Fibroblast of upper back skin (primary cell): ENCODE measurements at places on chromosomes 6 and 20.

DNA sequence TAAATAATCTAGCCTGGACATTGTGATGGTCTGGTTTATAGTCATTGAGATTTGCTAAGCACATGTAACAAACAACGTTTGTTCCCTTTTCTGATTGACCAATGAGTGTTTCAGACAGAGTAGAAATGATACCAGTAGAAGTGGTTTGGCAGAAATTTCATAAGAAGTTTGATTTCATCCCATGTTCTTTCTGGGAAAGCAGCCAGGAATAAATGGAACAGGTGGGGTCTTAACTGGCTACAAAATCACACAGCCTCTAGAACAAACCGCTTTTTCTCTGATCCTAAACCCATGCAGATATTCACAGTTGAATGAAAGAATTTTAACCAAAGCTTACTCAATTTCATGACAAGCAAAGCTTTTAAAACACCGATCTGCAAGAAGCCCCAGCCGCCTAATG is 227.5 kb downstream of the UST start:
- DNase-seq, result no peak

DNA sequence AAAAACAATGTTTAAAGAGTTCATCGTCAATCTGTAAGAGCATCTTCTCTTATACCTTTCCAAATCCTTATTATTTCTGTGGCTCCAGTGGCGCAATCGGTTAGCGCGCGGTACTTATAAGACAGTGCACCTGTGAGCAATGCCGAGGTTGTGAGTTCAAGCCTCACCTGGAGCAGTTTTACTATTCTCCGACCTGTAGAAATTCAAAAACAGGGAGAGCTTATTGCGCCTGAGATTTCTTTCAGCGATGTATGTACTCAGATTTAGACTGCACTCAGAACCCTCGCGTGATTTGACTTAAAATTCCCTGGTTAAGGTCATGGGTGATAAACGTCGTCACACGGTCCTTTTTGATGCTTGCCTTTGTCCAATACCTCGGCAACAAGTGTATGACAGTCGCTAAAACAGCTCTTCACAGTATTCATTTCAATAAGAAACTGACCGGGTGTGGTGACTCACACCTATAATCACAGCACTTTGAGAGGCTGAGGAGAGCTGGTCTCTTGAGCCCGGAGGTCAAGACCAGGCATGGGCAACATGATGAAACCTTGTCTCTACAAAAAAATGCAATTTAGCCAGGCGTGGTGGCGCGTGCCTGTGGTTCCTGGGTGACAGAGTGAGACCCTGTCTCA is 11.9 kb downstream of the GPX5 start:
- DNase-seq, result no peak

GRCh38 chr20:48574383-48574782 is 253.4 kb downstream of the PREX1 start:
- DNase-seq, result no peak

- DNase-seq, result peak; percentile 31
These were observed 207.7 kb upstream of the DTNBP1 start for GRCh38 chr6:15870333-15871043.

DNA sequence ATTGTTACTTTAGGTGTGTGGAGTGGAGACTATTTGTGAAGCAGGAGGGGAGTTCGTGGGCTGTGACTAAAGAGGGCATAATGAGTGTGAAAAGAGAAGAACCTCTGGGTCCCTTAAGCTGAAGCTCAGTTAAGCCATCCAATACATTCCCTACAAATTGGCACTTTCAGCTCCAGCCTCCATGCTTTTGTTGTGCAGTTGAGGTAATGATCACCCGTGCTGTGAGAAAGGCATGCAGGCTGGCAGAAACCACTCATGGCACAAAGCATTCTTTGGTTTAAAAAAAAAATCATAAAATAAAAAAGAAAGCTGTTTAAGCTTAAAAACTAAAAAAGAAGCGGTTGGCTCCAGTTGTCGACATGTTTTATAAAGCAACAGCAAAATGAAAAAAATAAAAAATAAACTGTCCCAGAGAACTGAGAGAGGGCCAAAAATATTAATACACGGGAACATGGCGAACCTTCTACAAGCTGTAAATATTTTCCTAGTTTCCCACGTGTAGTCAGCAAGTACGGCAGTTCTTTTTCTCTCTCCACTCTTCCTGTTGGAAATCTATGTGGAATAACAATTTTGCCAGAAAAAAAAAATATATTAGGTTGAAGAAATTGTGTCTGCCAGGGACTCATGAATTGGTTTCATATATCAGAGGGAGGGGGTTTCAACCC is 82.2 kb downstream of the ANKRD60 start:
- DNase-seq, result no peak

GRCh38 chr6:168300975-168301647 is 18.5 kb downstream of the DACT2 start:
- no peak for DNase-seq

GRCh38 chr6:27334141-27334540 is 22.1 kb upstream of the POM121L2 start:
- DNase-seq, result no peak
